Activated T-helper 1 cell treated with anti-CD3 and anti-CD28 coated beads, Interleukin-12 subunit alpha, Interleukin-12 subunit beta, Interleukin-2, Interleukin-4 antibody, amounts not matched to agents 30 ng/mL and 10 ng/mL and 1 ng/mL, durations not matched to agents 14 hours and 24 hours and 36 hours (primary cell): ENCODE measurements at places on chromosomes 12 and 14. TPM values are rescaled to one million over a fixed set of nuclear protein-coding genes. Genes with fewer than 3 reads are reported as not detected.

GRCh38 chr12:110743571-110744093 lies 941 bp upstream of the PPP1CC start:
- DNase-seq: no peak

DNA sequence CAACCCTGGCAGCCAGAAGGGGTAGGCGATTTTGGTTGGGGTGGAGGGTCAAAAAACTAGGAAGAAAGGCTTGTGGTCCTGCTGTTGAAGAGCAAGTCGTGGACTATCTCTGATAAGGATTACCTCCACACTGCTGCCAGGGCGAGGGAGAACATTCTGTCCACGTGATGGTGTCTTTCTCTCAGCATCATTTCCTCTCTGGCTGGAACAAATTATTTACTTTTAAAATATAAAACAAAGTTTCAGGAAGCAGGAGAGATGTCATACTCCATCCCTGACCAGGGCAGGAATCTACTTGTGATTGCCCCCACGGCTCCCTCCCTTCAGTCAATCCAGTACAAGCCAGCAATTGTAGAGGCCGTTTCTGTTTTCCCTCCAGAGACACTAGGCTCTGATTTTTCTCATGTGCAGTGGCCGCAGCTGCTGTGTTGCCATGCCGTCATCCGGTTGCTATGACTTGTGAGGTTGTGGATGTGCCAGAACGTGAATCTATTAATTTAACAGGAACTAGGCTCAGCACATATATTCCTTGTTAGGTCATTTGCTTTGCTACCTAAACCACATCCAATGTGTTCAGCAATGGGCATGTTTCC lies 61.5 kb upstream of the PTGR2 start:
- DNase-seq: no peak

DNA sequence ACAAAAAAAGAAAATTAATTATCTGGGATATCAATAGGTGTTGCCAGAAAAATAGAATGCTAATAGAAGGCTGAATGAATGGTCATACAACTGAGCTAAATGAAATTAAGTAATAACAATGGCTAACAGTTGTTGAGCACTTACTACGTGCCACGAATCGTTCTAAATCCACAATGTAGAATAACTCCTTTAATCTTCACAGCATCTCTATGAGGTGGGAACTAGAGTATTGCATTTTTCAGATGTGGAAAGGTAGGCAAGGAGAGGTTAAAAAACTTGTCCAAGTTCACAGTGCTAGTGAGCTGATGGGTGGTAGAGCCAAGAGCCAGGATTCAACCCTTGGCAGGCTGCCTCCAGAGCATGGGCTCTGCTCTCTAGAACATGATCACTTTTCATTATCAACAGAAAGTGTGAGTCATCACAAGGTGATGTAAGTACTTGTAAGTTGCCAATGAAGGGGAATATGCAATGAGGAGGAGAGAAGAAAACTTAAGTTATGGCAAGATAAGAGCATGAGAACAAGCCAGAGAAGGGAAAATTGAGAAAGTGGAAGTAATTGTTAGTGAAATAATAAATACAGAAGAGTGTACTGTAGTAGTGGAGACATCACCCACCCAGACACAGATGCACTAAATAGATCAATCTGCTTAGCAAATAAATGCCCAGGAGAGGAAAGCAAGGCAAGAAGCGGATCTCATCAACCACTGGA lies 122.1 kb downstream of the PRKD1 start:
- no peak for DNase-seq

DNA sequence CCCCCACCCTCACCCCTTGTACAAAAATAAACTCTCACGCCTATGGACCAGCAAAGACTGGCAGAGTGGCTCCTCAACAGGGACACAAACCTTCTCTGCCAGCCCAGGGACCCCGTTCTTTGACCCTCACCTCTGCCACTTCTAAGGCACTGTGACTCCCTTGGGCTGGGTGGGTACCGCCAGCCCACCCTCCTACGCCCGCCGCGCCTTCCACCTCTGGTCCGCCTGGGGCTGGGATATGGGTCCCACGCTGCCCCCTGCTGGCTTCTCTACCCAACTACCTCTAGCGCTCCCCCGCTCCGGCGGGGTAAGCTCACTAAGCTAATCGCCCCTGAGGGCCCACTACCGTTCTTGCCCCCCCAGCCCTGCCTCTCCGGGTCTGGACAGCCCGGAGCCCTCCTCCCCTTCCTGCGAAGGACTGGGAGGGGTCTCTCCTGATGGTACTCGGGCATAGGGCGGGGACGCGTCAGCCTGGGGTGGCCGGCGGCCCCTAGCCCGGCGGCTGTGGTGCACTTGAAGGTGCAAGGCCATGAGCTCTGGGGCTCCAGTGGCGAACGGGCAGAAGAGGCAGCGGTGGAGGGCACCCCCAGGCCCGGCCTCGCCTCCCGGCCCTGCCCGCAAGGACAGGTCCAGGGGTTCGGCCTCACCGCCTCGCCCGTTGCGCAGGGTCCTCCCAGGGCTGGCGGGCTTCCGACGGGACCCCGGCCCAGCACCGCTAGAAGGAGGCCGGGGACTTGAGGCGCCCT lies 8.1 kb downstream of the ZNF219 start:
- DNase-seq: no peak

DNA sequence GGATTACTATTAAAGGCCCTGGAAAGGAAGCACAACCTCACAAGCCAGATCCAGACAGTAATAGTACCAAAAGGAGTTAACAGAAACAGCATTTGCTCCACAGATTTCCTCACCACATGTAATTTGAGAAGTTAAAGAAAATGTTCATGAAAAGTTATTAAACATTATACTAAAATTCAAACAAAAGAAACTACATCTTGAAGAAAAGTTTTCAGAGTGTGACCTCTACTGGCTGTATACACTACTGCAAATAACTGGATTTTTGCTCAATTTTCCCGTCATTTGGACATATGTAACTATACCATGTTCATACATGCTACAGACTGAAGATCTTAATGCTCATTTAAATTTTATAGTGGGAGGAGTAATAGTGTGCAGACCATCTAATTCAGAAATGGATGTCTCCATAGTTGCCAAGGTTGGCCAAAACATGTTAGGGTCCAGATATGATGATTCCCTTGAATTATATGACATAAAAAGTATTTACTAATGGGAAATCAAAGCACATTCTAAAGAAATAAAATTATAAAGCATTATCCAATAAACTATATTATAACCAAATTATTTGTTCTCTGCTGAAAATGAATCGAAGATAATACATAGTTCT lies 5.6 kb downstream of the KRR1 start:
- DNase-seq: no peak

- DNase-seq: no peak
Observed at GRCh38 chr12:96230646-96231045, 36.5 kb downstream of the ELK3 start.

DNA sequence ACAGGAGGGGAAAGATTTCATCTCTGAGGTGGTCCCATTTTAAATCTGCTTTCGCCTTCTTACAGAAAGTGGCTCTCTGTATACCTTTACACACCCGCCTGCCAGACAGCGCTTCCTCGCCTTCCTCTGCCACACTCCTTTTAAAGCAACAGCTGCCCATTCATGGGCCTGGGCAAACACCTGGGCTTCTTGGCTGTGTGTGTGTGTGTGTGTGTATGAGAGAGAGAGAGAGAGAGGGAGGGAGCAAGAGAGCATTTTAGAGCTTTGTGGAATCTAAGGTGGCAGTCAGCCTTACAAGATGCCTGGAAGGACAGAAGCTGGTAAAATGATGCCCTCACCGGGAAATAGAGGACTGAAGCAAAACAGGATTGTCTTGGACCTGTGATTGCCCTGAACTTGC lies 20.0 kb downstream of the PTHLH start:
- no peak for DNase-seq

GRCh38 chr14:21352587-21352986 lies 31.2 kb downstream of the SUPT16H start:
- DNase-seq: no peak

DNA sequence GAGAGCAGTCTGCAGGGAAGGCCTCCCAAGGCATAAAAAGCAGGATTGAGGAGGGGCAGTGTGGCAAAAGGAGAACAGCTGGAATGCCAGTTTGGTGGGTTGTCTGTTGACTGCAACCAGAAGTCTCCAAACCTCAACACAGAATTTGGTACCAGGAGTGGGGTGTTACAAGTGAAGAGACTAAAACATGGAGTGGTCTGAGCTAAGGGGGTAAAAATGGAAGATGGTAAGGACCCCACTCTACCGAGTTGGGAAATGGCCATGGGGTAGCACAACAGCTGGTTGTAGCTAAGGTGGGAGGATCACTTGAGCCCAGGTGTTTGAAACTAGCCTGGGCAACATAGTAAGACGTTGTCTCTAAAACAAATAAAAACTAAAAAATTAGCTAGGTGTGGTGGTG lies 17.8 kb upstream of the KLC1 start:
- DNase-seq: no peak

- DNase-seq: no peak
Observed at GRCh38 chr14:67763158-67763822, 53.1 kb downstream of the ZFYVE26 start.

- DNase-seq: peak; percentile 32
Observed at GRCh38 chr12:32134101-32134888, 27.6 kb downstream of the BICD1 start.

- no peak for DNase-seq
Observed at GRCh38 chr14:75119056-75119455, 7.8 kb downstream of the NEK9 start.

DNA sequence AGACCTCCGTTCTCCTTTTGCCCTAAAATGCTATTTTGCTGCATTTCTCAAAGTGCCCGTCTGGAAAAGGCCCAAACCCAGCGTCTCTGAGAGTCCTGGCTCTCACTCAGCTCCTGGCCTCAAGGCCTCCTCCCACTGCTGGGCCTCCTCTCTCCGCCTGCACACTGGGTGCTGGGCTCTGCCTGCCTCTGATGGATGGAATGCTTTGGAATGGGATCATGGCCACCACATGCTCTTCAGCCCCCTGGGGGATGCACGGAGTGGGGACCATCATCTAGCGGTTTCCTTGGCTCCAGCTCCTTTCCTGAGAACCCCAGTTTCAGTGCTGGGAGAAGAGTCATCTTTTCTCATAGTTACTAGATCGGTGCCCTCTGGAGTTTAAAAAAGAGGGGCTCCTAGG lies 65.2 kb downstream of the KDM2B start:
- no peak for DNase-seq

- DNase-seq: no peak
Observed at GRCh38 chr12:72286526-72286925, 14.4 kb downstream of the TRHDE start.

DNA sequence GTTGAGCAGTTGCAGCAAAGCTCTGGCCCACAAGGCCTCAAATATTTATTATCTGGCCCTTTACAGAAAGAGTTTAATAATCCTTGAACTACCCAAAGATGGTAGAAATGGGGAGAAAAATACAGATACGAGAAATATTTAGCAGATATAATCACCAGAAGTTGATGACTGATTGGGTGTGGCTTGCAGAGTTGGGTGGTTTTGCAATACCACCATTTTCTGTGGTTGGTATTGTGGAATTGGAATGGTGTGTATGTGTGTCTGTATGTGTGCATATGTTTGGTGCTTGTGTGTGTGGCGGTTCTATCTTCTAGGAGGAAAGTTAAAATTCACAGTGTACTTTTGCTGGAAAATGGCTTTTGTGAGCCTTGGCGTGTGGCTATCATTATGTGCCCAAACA lies 85.4 kb upstream of the MANSC4 start:
- no peak for DNase-seq

DNA sequence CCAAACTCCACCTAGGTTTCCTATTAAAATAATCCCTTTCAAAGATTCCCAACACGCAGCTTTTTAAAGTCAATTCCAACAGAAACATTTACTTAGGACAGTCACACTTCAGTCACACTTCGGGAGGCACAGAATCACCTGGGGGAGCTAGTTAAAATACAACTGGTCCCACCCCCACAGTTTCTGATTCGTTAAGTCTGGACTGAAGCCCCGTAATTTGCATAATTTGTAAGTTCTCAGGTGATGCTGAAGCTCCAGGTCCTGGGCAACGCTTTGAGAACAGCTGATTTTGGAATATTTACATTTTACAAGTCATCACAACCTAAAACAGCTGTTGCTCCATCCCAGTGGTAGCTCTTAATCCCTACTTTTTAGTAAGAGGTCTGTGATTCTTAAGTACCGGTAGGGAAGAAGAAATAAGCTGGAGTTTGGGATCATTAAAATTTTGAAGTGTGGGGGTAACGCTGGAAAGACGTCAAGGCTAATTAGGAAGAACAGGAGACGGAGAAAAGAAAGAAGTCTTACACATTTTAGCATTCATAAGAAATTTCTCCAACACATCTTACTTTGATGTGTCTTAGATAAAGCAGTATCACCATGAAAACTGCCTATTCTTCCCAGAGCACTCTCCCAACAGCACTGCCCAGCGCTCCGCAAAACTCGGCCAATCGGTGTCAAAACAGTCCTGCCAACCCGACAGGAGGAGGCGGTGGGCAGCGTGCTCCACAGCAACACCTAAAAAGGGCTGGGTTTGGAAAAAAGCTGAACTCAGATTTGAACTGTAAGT lies 1.1 kb downstream of the IPO8 start:
- DNase-seq: no peak

- DNase-seq: no peak
Observed at GRCh38 chr14:36408388-36408787, 88.0 kb upstream of the MBIP start.

- peak; percentile 76 for DNase-seq
Observed at GRCh38 chr12:4273652-4274395, at the start of gene CCND2. Gene CCND2 (plus strand): TSS chr12:4273762. CDS start chr12:4274041, 279 bp downstream.

DNA sequence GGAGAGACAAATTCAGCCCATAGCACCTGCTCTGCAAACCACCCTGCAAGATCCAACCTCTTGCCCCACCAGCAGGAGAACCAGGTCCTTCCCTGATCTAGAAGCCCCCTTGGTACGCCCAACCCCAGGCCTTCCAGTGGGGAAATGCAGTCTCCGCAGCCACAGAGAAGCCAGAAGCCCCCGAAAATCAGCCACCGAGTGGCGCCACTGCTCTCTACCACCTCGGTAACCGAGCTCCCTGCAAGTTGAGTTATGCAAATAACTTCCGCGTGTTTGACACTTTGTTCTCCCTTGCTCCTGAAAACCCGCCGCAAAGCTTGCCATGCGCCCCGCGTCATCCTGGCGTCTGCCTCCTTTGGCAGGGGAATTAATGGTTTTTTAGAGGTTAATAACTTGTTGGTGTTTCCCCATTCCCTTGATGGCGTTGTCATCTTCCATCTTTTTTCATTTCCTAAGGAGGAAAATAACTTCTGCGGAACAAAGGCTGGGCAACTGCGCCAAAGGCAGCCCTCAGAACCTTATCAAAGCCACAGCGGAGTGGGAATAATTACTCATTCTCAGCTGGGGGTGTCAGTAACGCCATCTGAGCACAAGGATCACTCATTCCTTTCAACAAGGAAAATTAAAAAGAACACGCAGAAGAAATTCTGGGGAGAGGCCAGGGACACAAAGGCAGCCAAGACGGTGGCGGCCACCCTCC lies 60.4 kb downstream of the FZD10 start:
- DNase-seq: no peak

- DNase-seq: no peak
Observed at GRCh38 chr12:85191-85666, 18.7 kb downstream of the IQSEC3 start.

GRCh38 chr12:56801661-56802622 lies 38.8 kb downstream of the HSD17B6 start:
- DNase-seq: no peak

- no peak for DNase-seq
Observed at GRCh38 chr12:12521044-12521485, 41.6 kb downstream of the DUSP16 start.

- no peak for DNase-seq
Observed at GRCh38 chr14:68373847-68374444, 418.9 kb downstream of the ZFP36L1 start.

Gene SYT1
- total RNA-seq: not detected in 2 replicates

Gene RNFT2
- 8.0 and 11.8 TPM in 2 replicates for total RNA-seq

Gene DTD2
- 29.0 and 30.6 TPM in 2 replicates for total RNA-seq

Gene DHRS4
- 13.9 and 18.4 TPM in 2 replicates for total RNA-seq

Gene OR4K17
- total RNA-seq: not detected in 2 replicates

Gene KITLG
- total RNA-seq: not detected in 2 replicates

Gene GZMB
- 6,140 and 6,145 TPM in 2 replicates for total RNA-seq

Gene SCNN1A
- total RNA-seq: 0.05 and 0.32 TPM in 2 replicates

Gene KCNK10
- total RNA-seq: not detected in 2 replicates
